Adrenal gland (tissue), 19 donors: ENCODE measurements at places on chromosomes 12 and 14. TPM values are rescaled to one million over a fixed set of nuclear protein-coding genes. Genes with fewer than 3 reads are reported as not detected.

DNA sequence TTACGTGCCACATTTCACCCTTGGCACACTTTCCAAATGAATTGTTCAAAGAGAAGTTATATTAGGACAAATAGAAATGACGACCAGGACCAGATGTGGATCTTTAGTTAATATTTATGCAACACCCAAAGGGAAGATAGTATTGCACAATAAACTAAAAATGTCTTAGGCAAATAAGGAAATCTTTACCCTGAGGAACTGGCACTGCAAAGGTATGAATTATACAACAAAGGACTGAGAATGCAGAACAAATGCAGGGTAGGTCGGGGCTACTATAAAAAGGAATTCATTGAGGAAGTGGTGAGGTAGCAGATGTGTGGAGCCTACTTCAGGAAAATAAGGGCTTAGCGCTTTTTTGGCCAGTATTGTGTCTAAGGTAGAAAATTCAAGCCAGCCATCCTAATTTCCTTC is 3.9 kb upstream of the TMTC2 start:
- H3K4me1 ChIP-seq, result peaks cover 4% of the 10 kb centered on the region
- DNase-seq, result no peak
- no peaks in the 10 kb centered on the region for H3K27me3 ChIP-seq
- no peak overlapping the region for H3K4me3 ChIP-seq
- no peaks in the 10 kb centered on the region for H3K36me3 ChIP-seq

- H3K4me3 ChIP-seq, result no peak overlapping the region
- H3K27ac ChIP-seq, result no peak overlapping the region
- H3K36me3 ChIP-seq, result no peaks in the 10 kb centered on the region
- no peaks in the 10 kb centered on the region for H3K27me3 ChIP-seq
Measured at GRCh38 chr14:38777401-38777800, 325.6 kb downstream of the SEC23A start.

- H3K36me3 ChIP-seq, result no peaks in the 10 kb centered on the region
- no peak overlapping the region for H3K27ac ChIP-seq
- DNase-seq, result no peak
- no peaks in the 10 kb centered on the region for H3K4me1 ChIP-seq
Measured at GRCh38 chr12:46227616-46228015, 41.2 kb downstream of the SLC38A1 start.

DNA sequence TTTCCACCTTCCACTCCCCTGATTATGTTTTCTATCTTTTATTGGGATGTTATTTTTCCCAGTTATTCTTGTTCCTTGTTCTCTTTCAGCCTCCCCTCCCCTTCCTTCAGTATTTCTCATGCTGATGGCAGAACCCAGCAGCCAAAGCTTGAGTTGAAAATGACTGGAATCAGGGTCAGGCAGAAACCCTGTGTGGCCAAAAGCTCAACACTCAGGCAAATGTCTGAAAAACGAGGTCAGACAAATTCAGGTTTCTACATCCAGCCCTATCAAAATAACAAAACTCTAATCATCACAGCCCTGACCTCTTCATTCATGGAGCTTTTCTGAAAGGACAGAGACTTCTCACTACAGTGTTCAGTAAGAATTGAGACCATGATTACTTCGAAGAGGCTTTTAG is 134.6 kb downstream of the PTPRR start:
- no peaks in the 10 kb centered on the region for H3K36me3 ChIP-seq
- H3K4me3 ChIP-seq, result no peak overlapping the region
- no peak overlapping the region for H3K27ac ChIP-seq
- no peak for DNase-seq
- no peaks in the 10 kb centered on the region for H3K4me1 ChIP-seq
- no peaks in the 10 kb centered on the region for H3K27me3 ChIP-seq

GRCh38 chr12:27331291-27331926 is 1.2 kb upstream of the BMAL2 start:
- no peak overlapping the region for H3K4me3 ChIP-seq
- H3K36me3 ChIP-seq, result no peaks in the 10 kb centered on the region
- H3K27ac ChIP-seq, result no peak overlapping the region
- H3K4me1 ChIP-seq, result peaks cover 7% of the 10 kb centered on the region
- no peaks in the 10 kb centered on the region for H3K27me3 ChIP-seq

DNA sequence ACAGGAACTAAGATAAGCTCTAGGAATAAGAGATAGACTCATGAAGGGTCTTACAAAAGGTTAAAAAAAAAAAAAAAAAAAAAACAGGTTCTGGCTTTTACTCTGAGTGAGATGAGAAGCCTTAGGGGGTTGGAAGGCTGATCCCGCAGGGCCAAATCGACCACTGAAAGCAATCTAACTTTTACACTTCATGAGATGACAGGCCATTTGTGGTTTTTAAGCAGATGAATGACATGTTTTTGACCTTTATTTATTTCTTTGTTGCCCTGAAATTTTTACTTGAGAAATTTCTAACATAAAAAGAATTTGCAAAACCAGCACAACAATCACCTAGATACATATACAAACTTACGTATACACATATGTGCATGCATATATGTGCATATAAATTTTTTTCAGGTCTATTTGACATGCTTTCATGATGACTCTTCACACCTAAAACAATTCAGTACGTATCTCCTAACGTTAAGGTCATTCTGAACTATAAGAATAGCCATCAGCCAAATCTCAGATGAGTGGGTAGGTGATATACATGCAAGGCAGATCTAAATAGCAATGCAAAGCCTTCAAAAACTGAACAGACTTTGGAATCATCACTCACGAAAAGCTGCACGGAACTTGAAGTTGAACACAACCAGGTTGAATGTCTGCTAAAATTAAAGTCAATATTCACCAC is 87.0 kb downstream of the R3HDM2 start:
- peaks cover 14% of the 10 kb centered on the region for H3K4me1 ChIP-seq
- no peaks in the 10 kb centered on the region for H3K27me3 ChIP-seq
- H3K27ac ChIP-seq, result no peak overlapping the region
- DNase-seq, result no peak
- H3K4me3 ChIP-seq, result no peak overlapping the region
- no peaks in the 10 kb centered on the region for H3K36me3 ChIP-seq

GRCh38 chr14:73889376-73889775 is 2.7 kb downstream of the ZNF410 start:
- H3K4me3 ChIP-seq, result no peak overlapping the region
- no peaks in the 10 kb centered on the region for H3K27me3 ChIP-seq
- H3K4me1 ChIP-seq, result peaks cover 37% of the 10 kb centered on the region
- H3K27ac ChIP-seq, result no peak overlapping the region
- DNase-seq, result no peak
- peaks cover 15% of the 10 kb centered on the region for H3K36me3 ChIP-seq

TBX3 gene
- polyA plus RNA-seq, result 172 TPM

- no peaks in the 10 kb centered on the region for H3K36me3 ChIP-seq
- DNase-seq, result no peak
- no peak overlapping the region for H3K4me3 ChIP-seq
- no peaks in the 10 kb centered on the region for H3K27me3 ChIP-seq
Measured at GRCh38 chr12:64678248-64678647, 68.0 kb downstream of the RASSF3 start.

GRCh38 chr12:12480074-12480473 is 82.6 kb downstream of the DUSP16 start:
- no peak overlapping the region for H3K27ac ChIP-seq
- no peak overlapping the region for H3K4me3 ChIP-seq
- peaks cover 50% of the 10 kb centered on the region for H3K36me3 ChIP-seq
- H3K27me3 ChIP-seq, result no peaks in the 10 kb centered on the region
- no peak for DNase-seq
- H3K4me1 ChIP-seq, result peaks cover 8% of the 10 kb centered on the region

- no peaks in the 10 kb centered on the region for H3K27me3 ChIP-seq
- no peaks in the 10 kb centered on the region for H3K36me3 ChIP-seq
- peaks cover 29% of the 10 kb centered on the region for H3K4me1 ChIP-seq
- DNase-seq, result peak; percentile 50
- H3K4me3 ChIP-seq, result no peak overlapping the region
Measured at GRCh38 chr14:90624732-90625400, 191.4 kb downstream of the TTC7B start.

DNA sequence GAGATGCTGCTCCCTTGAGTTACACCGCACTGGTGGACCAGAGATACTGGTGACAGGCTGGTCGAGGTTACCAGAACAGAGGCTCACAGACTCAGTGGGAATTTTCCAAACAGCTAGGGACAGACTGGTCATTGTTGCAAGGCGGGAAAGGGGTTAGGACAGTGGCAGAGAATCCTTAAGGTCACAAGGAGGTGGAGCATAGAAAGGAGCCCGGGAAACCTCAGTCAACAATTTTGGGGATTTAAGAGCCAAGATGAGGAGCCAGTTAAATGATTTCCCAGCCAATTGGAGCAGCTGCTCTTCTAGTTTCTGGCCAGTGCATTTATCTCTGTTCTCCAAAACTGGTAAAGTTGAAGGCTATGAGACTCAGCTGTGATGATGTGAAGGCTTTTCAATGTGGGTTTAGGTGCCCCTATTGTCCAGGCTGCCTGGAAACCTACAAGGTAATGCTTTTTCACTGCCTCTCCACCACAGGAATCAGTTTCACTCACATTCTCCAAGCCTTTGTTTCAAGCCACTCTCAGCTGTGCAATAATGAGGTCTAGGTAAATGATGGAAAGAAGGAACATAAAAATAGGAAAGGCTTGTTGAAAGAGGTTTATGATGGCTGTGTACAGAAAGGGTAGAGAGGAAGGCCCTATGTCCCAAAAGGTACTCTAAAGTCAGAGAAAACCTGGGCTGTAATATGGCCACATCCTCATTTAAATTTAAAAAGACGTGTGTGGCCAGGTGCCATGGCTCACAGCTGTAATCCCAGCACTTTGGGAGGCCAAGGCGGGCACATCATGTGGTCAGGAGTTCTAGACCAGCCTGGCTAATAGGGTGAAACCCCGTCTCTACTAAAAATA is 7.0 kb upstream of the TNS2 start:
- H3K4me1 ChIP-seq, result peaks cover 61% of the 10 kb centered on the region
- DNase-seq, result no peak
- peaks cover 19% of the 10 kb centered on the region for H3K36me3 ChIP-seq
- no peak overlapping the region for H3K4me3 ChIP-seq
- peak overlapping the region; percentile 12 for H3K27ac ChIP-seq

- no peak overlapping the region for H3K4me3 ChIP-seq
- H3K36me3 ChIP-seq, result no peaks in the 10 kb centered on the region
- peak overlapping the region; percentile 65 for H3K27ac ChIP-seq
- no peaks in the 10 kb centered on the region for H3K27me3 ChIP-seq
- H3K4me1 ChIP-seq, result peaks cover 5% of the 10 kb centered on the region
Measured at GRCh38 chr12:69658203-69658602, 40.9 kb downstream of the BEST3 start.

- H3K27ac ChIP-seq, result no peak overlapping the region
- H3K27me3 ChIP-seq, result peaks cover 16% of the 10 kb centered on the region
- H3K4me3 ChIP-seq, result no peak overlapping the region
Measured at GRCh38 chr12:1862973-1863372, 42.6 kb downstream of the LRTM2 start.

DNA sequence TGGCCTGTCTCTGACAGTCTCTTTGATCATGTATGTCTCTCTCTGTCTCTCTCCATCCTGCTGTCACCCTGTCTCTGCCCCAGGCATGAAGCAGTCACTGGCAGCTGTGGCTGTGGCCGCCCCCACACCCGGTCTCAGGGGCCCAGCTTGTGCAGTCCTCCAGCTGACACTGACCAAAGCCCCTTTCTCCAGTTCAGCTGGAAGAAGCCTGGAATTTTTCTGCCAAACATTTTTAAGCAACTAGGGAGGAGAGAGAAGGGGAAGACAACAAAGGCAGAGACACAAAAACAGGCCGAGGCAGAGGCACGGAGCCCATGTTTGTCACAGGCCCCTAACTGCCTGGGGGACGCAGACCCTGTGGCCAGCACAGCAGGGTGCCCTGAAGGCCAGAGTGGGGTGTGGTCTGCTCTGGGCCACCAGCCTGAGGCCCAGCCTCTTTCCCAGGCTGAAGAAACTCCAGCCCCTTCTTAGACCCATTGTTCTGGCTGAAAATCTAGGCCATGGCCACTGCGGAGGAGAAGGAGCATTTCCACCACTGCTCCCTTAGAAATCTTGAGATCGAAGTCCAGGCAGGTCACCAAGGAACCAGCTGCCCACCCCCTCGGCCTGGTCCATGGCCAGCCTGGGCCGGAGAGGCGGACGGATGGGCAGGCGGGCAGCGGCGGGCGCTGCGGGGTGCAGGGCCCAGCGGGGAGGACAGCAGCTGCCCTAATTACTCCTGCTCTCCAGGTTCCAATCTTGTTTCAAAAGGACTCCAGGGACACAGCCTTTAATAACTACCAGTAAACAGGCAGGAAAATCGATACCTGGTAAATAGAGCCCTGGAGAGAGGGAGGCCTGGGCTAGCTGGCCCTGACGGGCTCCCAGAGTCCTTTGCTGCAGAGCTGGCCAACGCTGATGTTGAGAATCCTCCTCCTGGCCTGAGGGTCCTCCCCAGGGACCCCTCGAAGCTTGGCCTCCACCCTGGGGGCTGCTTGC is 14.9 kb downstream of the DTX1 start:
- H3K27ac ChIP-seq, result peak overlapping the region; percentile 61
- no peak overlapping the region for H3K4me3 ChIP-seq
- no peaks in the 10 kb centered on the region for H3K4me1 ChIP-seq
- H3K27me3 ChIP-seq, result no peaks in the 10 kb centered on the region
- no peak for DNase-seq

- no peak overlapping the region for H3K27ac ChIP-seq
- no peaks in the 10 kb centered on the region for H3K27me3 ChIP-seq
- H3K36me3 ChIP-seq, result no peaks in the 10 kb centered on the region
- DNase-seq, result no peak
- H3K4me3 ChIP-seq, result no peak overlapping the region
Measured at GRCh38 chr14:84112589-84112988, 1417.4 kb upstream of the FLRT2 start.

DNA sequence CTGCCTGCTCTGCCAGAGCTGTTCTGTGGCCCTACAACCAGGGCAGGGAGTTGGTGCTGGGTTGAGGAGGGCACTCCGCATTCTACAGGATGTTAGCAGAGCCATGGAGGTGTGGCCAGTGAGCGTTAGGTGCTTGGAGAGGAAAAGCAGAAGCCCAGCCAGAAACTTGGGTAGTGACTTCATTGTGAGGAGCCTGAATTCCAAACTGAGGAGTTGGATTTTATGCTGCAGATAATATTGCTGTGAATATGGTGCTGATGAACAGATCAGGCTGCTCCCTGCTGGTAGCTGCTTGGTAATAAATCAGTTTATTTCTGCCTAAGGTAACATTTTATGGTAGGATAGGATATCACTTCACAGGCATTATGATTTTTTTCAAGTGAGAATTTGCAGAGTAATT is 7.1 kb upstream of the CCDC175 start:
- H3K27me3 ChIP-seq, result no peaks in the 10 kb centered on the region
- H3K4me1 ChIP-seq, result no peaks in the 10 kb centered on the region
- H3K27ac ChIP-seq, result no peak overlapping the region
- no peaks in the 10 kb centered on the region for H3K36me3 ChIP-seq
- no peak for DNase-seq

ASCL1 gene
- polyA plus RNA-seq, result 0.82 TPM

DNA sequence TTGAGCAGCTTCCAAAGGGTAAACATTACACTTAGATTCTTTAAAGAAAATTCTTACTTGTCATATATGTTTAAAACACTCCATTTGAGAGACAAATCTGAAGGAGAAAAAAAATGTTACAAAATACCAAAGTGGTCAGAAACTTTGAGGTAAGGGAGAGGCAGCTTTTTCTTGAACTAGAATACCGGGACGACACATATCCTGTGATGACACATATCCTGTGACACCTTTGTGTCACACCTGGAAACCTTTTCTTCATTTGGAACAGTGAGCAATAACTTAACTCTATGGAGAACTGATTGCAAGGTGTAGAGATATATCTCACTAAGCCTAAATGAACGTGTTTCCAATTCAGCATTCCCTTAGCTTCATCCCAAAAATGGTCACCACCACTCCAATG is 4.6 kb upstream of the GRIN2B start:
- no peak for DNase-seq
- H3K27ac ChIP-seq, result no peak overlapping the region
- no peaks in the 10 kb centered on the region for H3K4me1 ChIP-seq
- H3K36me3 ChIP-seq, result no peaks in the 10 kb centered on the region
